Epithelial cell of proximal tubule (primary cell): ENCODE measurements at places on chromosomes 6 and 20. TPM values are rescaled to one million over a fixed set of nuclear protein-coding genes. Genes with fewer than 3 reads are reported as not detected.
A peak's percentile ranks its signal among the peaks of the same experiment; 100 is the strongest.

DNA sequence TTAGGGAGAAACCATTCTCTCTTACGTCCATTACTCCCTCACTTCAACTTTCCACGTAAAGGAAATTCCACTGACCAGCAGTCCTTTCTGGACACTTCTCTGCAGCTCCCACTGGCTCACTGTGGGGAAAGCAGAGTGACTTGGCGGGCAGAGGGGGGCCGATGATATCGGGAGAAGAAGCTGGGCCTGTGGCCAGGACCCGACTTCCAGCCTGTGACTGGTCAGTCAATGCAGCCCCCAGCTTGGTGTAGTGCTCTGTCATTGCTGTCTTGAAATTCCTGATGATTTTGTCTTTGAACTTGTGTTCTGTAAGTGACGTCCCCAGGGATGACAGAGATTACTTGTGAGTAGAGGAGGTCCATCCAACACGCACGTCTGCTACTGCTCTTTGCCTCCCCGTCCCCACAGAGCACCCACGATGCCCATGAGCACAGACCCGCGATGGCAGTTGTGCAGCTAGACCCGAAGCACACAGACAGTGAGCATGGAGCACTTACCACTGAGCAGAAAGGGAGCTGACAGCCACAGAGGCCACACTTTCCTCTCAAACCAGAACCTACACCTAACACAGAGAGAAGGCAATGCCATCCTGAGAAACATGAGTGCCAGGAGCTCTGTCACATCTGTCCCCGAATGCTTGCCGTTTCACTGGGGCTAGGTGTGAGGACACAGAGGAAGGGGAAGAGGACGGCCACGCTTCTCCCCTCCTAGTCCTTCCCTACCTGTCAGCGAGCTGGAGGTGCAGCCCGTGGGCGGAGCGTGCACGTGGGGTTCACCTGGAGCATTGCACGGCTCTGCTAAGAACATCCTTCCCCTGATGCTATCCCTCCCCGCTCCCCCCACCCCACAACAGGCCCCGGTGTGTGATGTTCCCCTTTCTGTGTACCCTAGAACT is 25.7 kb downstream of the DACT2 start:
- no peak for DNase-seq

Gene ZNF334
- total RNA-seq, result 1.9 and 2.2 TPM in 2 replicates

Gene BPIFB1
- total RNA-seq, result not detected in 2 replicates

Gene F13A1
- 5.4 TPM in 1 of 2 replicates, not detected in the other for total RNA-seq

DNA sequence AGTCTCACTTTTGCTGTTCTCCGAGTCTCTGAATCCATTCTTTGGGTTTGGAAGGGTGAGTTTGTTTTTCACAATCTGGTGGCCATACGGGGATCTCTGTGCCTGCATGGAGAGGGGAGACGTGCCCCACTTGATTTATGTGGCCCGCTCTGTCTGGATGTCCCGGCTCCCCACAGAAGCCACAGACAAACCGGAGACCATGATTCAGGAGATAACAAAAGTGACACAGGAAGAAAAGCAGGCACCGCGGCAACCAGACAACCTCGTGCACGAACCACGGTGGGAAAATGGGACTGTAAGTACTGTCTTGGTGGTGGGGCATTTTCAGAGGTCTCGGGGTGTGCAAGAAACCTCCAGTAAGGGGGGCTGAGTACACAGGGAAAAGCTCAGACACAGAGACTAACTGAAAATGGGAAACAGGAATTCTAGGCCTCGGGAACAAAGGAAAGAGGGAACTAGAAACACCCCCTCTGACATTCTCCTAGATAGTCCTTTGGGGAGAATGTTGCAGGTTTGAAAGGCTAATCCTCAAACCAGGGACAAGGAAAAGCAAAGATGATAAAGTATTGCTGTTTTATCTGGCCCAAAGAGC is 22.1 kb upstream of the ZNF318 start:
- DNase-seq, result no peak

- no peak for DNase-seq
Observed at GRCh38 chr20:59645761-59646171, 41.4 kb downstream of the PHACTR3 start.

Gene THBD
- total RNA-seq, result 6.9 and 18.9 TPM in 2 replicates

DNA sequence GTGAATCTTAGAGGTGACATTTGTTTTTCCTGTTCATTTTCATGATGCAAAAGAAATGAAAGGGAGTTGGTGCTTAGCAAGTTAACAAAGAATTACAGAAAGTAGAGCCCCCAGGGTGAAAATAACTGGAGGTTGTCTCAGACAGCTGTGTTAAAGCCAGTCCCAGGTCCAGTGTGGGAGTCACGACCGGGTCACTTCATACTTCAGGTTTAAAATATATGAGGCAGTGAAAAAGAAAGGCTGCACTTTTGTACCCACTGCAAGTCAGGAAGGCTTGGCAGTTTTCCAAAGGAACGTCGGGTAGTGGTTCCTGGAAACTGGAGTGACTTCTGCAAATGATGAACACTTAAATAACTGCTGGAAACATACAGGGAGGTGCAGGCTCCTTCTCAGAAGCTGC is 91.5 kb upstream of the THBS2 start:
- DNase-seq, result no peak

Gene C20orf204
- under 0.01 TPM in 1 of 2 replicates, not detected in the other for total RNA-seq

GRCh38 chr20:4507288-4507719 is 214.4 kb upstream of the PRND start:
- DNase-seq, result peak; percentile 59

- DNase-seq, result no peak
Observed at GRCh38 chr20:45452772-45453691, 16.5 kb upstream of the WFDC2 start.

GRCh38 chr20:38161412-38161774 is 3.7 kb downstream of the TGM2 start:
- DNase-seq, result no peak

- no peak for DNase-seq
Observed at GRCh38 chr20:53884859-53885541, 185.4 kb downstream of the BCAS1 start.

- DNase-seq, result no peak
Observed at GRCh38 chr6:165961233-165961632, 206.4 kb downstream of the TBXT start.
